ENCODE measurements at places on chromosomes 6 and 20.

DNA sequence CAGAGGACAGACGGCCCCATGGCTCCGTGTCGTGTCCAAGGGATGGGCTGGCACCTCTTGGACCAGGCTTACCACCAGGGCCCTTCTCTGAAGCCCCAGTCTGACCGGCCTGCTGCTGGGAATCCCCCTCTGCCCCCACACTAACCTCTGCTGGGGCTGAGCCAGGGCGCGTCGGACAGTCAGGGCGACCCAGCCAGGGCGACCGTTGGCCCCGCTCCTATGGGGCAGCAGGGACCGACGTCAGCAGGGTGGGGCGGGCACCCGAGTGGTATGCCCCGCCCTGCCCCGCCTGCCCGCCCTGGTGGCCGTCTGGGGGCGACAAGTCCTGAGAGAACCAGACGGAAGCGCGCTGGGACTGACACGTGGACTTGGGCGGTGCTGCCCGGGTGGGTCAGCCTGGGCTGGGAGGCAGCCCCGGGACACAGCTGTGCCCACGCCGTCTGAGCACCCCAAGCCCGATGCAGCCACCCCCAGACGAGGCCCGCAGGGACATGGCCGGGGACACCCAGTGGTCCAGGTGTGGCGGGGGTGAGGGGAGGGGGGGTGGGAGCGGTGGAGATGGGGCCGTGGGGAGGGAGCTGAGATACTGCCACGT lies at the start of gene SLC17A9:
Gene SLC17A9 (plus strand): TSS at position 337 of the 595 bp plus-strand sequence. CDS start 122 bp downstream, at position 459.
- DNase-seq, result no peak

DNA sequence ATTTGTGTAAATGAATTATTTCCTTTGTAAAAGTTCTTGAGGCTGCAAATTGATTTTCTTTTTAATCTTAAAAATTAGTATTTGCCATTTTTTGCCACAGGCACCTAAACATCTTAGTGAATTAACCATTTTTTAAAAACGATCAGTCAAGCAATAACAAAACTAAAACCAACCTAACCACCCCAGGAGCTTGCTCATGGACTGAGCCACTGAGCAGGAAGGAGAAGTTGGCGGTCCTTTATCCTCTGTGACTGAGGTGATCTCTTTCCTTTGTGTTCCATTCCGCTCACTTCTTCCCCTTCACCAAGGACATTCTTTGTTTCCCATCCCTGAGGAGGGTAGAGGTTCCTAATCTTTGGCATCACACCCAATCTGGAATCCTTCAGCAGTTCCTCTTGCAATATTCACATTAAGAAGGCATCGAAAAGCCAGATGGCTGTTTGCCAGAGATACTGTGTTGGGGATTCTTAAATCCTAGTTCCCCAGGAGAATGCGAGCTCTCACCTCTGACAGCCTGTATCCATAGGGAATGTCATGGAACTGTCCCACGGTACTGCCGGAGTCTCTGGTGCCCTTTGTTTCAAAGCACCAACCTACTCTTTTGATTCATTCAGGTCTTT lies 30.5 kb downstream of the RPRD1B start:
- DNase-seq, result no peak

GRCh38 chr20:60586269-60587050 lies 628.2 kb downstream of the CDH26 start:
- no peak for DNase-seq

DNA sequence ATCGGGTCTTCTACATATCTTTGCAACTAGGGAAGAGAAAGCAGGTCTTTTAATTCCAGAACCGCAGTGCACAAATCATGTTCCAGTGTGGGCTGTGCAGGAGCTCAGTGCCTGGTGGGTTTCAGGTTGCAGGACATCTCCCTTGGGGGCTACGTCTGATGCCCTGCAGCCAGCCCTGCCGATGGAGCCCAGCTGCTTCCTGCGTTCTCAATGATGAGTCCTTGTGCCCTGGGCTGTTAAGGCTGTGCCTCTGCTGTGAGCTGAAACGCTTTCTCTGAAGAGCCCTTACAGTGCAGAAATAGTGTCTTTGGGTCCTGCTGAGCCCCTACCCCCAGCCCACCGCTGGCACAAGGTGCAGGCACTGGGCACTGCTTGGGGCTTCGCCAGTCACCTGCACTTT lies 192.9 kb downstream of the SYNDIG1 start:
- DNase-seq, result no peak

- peak; percentile 38 for DNase-seq
These were observed at the start of gene INSM1 for GRCh38 chr20:20367575-20368417. INSM1 (plus strand) TSS chr20:20368104; CDS start chr20:20368268, 164 bp downstream.
